ENCODE measurements at places on chromosomes 2 and 18. TPM values are rescaled to one million over a fixed set of nuclear protein-coding genes. Genes with fewer than 3 reads are reported as not detected.
A peak's percentile ranks its signal among the peaks of the same experiment; 100 is the strongest.

Gene CLEC4F
- total RNA-seq: not detected

Gene OSR1
- 4.4 TPM for total RNA-seq

Gene RAB6C
- total RNA-seq: 0.78 TPM

Gene RNASEH1
- total RNA-seq: 26.2 TPM

Gene KCNG2
- 0.31 TPM for total RNA-seq

Gene SGPP2
- total RNA-seq: 1.2 TPM

Gene HOXD12
- not detected for total RNA-seq

Gene ADD2
- total RNA-seq: 435 TPM

Gene OTOF
- total RNA-seq: 0.47 TPM

Gene SIGLEC15
- not detected for total RNA-seq

Gene CD8B2
- total RNA-seq: not detected

DNA sequence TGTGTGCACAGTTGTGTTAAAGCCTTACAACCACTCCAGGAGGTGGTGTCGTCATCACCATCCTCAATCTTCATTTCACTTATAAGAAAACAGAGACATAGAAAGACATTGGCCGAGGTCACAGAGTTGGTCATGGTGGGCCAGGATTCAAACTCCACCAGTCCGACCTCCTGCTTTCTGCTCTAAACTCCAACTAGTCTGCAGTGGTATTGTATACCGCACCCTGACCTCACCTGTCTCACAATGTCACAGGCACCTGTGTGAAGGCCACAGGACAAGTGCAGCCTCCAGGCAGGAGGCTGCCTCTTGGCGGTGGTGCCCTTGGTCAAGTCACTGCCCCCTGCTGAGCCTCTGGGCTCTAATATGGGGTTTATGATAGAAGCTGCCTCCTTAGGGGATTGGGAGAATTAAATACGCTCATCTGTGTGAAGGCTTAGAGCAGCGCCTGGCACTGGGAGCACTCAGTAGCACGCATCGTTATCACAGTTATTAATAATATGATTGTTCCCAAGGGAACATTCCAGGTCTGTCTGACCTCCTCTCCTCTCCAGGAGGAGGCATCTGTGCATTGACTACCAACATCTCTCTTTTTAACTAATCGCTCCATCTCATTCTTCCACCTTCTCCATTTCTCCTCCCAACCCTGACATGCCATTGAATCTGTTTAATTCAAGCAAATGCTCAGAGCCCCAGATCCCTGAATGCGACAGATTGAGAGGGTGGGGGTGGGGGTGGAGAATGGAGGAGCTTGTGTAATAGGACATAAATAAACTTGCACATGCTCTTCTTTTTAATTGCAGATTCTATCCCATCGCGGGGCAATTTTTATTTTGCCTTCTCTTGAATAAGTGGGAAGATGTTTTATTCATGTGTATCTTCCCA, 112.7 kb downstream of the MCFD2 start:
- no peak for DNase-seq

- no peak for DNase-seq
These were observed 45.0 kb downstream of the EEF1B2 start for GRCh38 chr2:206204710-206205109.

DNA sequence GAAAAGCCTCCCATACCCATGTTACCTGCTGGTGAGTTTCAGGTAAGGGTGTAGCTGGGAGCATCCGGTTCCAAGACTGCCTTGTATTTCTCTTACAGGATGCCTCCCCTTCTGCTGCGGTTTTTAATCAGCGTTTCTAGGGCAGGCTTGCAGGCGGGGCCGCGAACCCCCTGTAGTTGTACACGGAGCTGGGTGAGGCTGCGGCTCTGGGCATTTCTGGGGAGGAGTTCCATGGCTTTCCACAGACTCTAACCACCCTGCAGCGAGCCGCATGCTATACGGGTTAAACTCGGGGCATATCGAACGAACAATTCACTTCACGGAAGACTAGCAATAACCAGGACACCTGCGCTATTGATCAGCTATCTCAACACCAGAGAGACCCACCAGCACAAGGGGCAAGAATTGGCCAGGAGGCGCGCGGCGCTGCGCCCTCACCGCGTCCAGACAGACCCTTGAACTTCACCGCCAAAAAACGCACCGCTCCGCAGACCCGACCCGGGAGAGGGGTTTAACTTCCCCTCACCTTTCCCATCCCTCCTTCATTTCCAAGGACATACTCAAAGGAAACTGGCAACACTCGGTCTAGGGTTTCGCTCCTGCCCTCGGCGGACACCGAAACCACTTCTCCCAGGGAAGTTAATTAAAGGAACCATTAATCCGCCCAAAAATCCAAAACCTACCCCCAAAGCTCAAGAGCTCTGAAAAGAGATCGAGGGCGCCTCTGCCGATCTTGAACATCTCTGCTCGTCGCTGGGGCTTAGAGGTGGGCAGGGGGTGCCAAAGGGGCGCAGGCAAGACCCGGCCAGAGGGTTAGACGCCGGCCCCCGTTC, 909 bp downstream of the TGFA start:
- no peak for DNase-seq

DNA sequence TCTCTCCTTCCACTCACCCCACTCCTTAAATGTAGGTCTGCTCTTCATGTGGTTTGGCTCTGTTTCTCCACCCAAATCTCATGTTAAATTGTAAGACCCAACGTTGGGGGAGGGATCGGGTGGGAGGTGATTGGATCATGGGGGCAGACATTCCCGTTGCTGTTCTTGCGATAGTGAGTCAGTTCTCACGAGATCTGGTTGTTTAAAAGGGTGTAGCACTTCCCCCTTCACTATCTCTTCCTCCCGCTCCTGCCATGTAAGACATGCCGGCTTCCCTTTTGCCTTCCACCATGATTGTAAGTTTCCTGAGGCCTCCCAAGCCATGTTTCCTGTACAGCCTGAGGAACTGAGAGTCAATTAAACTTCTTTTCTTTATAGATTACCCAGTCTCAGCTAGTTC, 1044.5 kb upstream of the POU3F3 start:
- no peak for DNase-seq

GRCh38 chr2:199329466-199329865, 128.3 kb downstream of the SATB2 start:
- DNase-seq: no peak

GRCh38 chr2:70671092-70671675, 96.8 kb downstream of the ADD2 start:
- no peak for DNase-seq

DNA sequence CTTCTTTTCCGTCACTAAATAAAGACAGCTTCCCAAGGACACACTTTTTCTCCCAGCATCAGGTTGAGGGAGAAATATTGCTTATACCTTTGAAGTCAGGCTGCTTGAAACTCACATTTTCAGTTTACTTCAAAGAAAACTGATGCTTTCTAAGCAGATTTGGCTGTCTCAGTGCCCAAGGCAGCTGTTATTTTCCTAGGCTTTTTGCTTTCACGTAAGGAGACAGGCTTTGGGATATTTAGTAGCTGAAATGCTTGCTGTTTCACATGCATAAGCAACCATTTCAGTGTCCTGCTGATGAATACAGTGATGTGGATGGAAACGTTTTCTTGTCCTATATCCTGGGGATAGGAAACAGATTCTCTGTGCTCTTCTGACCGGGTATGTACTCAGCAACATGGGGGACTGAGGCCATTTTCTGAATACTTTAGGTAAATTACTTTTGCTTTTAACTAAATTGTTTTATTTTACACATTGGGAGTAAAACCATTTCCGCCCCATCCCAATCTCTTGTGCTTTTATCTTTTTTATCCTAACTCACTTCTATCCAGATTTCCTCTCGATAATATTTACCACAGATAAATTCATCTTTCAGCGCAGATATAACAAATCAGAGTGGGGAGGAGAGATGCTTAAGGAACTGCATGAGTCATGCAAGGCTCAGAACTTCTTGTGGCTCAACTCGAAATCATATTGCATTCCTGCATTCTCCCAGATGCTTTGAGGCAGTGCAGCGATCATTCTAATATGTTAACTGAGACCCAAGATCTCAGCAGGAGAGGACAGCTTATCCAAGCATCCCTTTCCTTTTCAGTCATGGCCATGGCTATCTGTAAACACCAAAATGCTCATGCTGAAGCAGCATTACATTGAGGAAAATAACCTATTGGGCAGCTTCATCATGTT, 22.2 kb downstream of the GALR1 start:
- no peak for DNase-seq

DNA sequence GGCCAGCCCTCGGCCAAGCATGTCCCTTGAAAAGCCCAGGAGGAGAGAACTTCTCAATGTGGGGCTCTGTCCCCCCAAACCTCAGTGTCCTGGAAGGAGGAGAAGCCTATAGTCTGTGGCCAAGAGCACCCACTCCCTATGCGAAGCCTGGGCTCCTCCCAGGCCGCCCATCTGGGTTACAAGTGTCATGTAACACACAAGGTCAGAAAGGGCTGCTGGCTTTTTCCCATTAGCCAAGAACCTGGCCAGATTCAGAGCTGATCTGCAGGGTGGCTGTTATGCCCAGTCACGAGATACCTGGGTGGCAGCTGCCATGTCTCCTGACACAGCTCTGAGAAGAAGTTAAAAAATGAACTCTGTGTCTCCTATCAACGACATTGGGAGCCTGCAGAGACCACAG, 170.7 kb downstream of the TNS1 start:
- DNase-seq: no peak

DNA sequence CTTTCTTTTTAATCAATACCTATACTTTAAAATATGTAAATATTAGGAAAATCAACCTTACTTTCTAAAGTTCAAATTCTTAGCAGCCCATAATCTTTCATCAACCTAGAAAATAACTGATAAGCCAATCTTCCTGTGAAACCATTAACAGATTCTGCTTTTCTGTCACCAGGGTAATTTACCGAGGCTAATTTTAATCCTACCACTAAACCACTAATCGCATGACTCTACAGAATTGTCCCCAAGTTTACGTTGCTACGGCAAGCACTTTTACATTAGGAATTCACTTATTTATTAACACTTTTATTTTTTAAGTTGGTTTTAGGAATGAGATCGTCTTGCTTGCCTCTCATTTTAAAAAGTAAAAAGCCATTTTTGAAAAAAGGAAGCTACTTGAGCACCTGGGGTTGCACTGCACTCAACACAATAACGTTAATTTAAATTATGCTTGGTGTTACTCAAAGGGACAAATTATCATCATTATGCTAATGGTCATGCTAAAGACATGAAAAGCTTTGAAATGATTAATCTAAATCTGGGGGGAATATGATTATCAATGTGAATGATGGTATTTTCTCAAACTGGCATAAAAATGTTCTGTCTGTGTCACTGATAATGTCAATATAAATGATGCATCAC, 10.2 kb downstream of the ZNF516 start:
- DNase-seq: no peak

GRCh38 chr2:24588294-24588693, 97.2 kb downstream of the NCOA1 start:
- DNase-seq: no peak

DNA sequence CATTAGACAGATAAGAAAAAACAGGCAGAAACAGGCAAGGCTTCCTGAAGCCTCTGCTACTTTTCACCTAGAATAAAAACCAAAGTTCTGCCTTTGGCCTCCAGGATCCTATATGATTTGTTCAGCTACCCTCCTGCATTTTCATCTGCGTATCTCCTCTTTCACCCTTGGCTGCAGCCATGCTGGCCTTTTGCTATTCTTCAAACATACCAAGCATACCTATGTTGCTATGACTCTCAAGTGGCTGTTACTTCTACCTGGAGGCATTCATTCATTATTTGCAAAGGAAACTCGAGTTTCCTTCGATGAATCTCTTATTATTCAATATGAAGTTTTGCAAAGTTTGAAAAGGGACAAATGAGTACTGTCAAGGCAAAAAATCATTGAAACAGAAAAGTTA, 106.4 kb upstream of the HNMT start:
- DNase-seq: no peak

GRCh38 chr2:108858894-108859293, 72.3 kb downstream of the CCDC138 start:
- DNase-seq: no peak

DNA sequence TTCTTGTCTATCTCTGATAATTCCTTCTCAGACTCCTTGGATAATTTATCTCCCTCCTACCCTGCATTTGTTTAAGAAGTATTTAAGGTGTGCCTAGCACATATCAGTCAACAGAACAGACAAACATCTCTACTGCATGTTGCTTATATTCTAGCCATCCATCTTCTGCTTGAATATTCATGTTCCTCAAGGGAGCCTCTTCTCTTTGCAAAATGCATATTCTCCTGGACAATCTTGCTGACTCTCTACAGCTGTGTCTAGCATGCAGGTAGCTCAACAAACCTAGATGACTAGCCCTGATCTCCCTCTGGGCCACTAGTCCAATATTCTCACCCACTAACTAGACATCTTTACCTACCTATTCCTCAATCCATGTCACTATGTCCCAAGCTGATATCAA, 70.0 kb downstream of the AP1S3 start:
- DNase-seq: no peak

DNA sequence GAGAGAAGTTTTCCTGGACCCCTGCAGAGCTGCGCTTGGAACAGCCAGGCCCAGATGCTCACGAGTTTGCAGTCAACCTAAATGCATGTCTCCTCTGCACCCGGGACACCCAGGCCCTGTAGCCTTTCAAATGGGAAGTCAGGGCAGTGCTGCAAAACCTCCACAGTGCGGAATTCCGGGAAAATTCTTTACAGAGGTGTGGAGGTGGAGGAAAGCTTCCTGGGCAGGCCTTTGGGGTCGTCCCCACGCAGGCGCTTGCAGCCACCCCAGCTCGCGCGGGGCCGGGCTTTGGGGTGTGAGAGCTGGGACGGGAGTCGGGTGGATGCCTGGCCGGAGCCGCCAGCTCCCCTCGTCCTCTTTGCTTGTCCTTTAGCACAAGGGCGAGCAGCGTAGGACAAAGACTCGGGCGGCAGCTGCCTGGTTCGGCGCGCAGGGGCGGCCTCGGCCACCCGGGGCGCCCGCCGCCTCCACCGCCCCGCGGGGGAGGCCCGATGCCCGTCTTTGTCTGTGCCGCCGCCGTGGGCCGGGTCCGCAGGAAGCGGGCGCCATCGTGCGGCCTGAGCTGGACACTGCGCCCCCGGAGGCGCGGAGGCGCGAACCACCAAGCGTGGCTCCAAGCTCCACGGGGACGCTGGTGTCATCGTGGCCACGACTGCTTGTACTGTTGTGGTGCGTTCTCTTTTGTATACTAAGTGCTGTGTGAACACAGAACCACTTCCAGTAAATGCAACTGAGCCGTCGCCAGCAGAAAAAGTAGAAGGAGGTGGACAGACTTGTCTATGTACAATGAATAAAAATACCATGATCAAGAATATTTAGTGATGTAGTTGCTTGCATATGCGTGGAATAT, 28.2 kb upstream of the BCL11A start:
- DNase-seq: peak; percentile 70

- DNase-seq: no peak
These were observed 256.6 kb downstream of the PIEZO2 start for GRCh38 chr18:10892786-10893185.

DNA sequence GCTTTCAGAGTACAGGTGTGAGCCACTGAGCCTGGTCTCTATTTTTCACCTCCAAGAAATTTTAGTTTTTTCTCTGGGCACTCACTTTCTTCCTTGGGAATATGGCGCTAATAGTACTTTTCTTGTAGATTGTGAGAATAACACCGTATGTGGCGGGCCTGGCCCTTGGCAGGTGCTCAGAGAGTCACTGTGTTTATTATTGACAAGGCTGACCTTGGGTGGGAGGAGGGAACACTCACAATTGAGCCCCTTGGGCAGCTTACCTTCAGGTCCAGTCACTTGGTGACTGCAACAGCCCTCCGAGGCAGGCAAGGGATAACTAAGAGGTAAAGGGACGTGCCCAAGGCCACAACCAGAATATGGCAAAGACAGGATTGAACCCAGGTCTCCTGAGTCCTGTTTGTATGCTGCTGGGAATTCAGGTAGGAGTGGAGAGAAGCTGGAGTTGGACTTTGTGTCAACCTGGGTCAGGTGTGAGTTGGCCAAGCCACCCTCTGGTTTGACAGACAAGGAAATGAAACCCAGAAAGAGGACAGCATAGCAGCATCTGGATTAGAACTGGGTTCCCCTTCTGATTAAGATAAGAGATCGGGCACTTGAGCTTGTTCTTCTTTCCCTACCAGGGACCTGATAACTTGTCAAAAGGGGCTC, 2.8 kb upstream of the STK25 start:
- no peak for DNase-seq

Data from occipital lobe (tissue), 3 donors.